ENCODE measurements at places on chromosomes 1 and 21. TPM values are rescaled to one million over a fixed set of nuclear protein-coding genes. Genes with fewer than 3 reads are reported as not detected.

The TBX15 gene
- 0.41 TPM for polyA plus RNA-seq

The TNNI3K gene
- polyA plus RNA-seq: 2.0 TPM

The OMA1 gene
- polyA plus RNA-seq: 27.8 TPM

The CD164L2 gene
- 2.1 TPM for polyA plus RNA-seq

The RPTN gene
- not detected for polyA plus RNA-seq

The ASAP3 gene
- polyA plus RNA-seq: 43.7 TPM

The RGS4 gene
- polyA plus RNA-seq: 1.6 TPM

The MCL1 gene
- 171 TPM for polyA plus RNA-seq

The TDRD5 gene
- polyA plus RNA-seq: 0.53 TPM

The WNT3A gene
- not detected for polyA plus RNA-seq

The C1orf146 gene
- 0.24 TPM for polyA plus RNA-seq

The RGL1 gene
- 41.5 TPM for polyA plus RNA-seq

The RGS8 gene
- polyA plus RNA-seq: not detected

The C1orf226 gene
- 4.7 TPM for polyA plus RNA-seq

The TSACC gene
- 0.99 TPM for polyA plus RNA-seq

The CAPN9 gene
- 0.84 TPM for polyA plus RNA-seq

The PRAMEF4 gene
- not detected for polyA plus RNA-seq

The SPOCD1 gene
- 0.52 TPM for polyA plus RNA-seq

The C1QB gene
- polyA plus RNA-seq: 17.0 TPM

The SLC19A2 gene
- 14.3 TPM for polyA plus RNA-seq

The TCHH gene
- 0.14 TPM for polyA plus RNA-seq

The MXRA8 gene
- 142 TPM for polyA plus RNA-seq

The FMO5 gene
- 9.1 TPM for polyA plus RNA-seq

The PKLR gene
- polyA plus RNA-seq: 0.21 TPM

The KIF17 gene
- 8.2 TPM for polyA plus RNA-seq

The RASSF5 gene
- polyA plus RNA-seq: 11.5 TPM

The LCE1C gene
- polyA plus RNA-seq: not detected

The OPTC gene
- polyA plus RNA-seq: not detected

The SPRR1A gene
- polyA plus RNA-seq: not detected

The PRKAA2 gene
- 4.9 TPM for polyA plus RNA-seq

The SLC22A15 gene
- 3.5 TPM for polyA plus RNA-seq

The CPLANE2 gene
- 4.4 TPM for polyA plus RNA-seq

The HMCN1 gene
- polyA plus RNA-seq: 38.9 TPM

The NGF gene
- polyA plus RNA-seq: 0.74 TPM
